ENCODE measurements at places on chromosomes 4 and X.

GRCh38 chrX:55867708-55868107 is 150.2 kb downstream of the RRAGB start:
- no peak for DNase-seq

GRCh38 chr4:72994670-72995069 is 74.8 kb downstream of the COX18 start:
- DNase-seq: no peak

DNA sequence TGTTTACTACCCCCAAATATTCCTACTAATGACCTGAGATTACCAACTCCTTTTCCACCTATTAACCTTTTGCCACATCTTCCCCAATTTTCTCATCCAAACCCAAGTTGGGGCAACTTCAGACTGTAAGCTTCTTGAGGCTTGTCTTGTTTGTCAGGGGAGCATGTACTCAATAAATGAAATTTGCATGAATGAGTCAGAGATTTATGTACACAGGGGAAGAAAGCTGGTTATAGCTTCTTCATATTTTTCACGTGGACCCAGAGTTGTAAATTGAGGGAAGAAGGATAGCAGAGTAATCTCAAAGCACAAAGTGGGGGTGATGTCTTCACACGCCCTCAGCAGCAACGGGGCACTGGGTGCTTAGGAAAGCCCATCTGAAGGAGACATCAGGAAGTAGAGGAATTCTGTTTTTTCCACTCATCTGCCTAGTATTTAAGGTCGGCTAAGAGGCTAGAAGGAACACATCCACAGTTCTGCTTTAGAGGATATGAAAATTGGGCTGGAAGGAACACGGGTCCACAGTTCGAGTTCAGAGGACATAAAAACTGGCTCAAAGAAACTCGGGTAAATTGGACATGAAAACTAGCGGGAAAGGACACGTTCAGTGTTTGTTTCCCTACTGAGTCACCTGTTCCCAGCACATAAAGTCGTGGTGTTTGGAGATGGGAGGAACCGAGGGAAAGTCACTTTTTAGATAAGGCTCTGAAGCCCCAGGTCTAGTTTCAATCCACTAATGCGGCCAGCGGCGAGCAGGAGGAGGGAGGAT is 696 bp upstream of the CA5B start:
- no peak for DNase-seq

GRCh38 chrX:39514801-39515200 is 583.0 kb downstream of the BCOR start:
- DNase-seq: no peak

- no peak for DNase-seq
These were observed 153.5 kb downstream of the KCNIP4 start for GRCh38 chr4:21795091-21795490.

- DNase-seq: no peak
These were observed 38.0 kb upstream of the TMPRSS11F start for GRCh38 chr4:68167706-68168105.
